ENCODE measurements at places on chromosomes 13 and 19. TPM values are rescaled to one million over a fixed set of nuclear protein-coding genes. Genes with fewer than 3 reads are reported as not detected.

GRCh38 chr13:41516166-41516565 lies 58.8 kb downstream of the RGCC start:
- no peak for DNase-seq

DNA sequence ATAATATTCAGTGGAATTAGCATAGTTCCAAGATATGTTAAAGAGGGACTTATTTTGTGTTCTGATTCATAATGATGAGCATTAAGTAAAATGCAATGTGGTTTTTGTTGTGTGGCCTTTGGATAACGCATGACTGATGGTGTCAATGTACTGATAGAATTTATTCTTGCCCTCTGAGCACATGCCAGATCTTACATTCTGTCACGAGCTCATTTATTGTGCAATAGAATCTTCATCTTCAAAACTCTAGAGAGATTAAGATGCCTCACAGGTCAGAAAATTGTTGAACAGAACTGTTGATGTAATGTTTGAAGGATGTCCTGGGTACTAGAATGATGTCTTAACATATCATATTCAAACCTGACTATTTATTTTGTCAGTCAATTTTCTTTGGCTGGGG lies 148.0 kb upstream of the HTR2A start:
- DNase-seq: no peak

DNA sequence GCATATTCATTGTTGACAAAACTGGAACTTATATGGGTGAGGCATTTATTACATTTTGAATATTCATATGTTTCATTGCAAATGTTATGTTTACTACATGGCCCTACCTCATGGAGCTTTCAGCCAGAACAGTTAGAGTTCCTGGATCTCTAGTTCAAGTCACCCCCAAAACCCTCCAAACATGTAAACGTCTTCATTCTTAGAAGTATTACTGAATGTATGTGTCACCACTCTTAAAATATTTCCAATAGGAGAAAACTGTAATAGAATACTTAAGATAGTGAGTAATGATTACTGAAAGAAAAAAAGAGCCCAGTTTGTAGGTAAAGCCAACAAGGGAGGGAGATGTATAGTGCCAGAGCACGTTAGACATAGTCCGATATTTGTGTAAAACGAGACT lies 23.5 kb downstream of the URI1 start:
- no peak for DNase-seq

GRCh38 chr13:97027162-97027554 lies 32.9 kb upstream of the OXGR1 start:
- no peak for DNase-seq

GRCh38 chr13:85462792-85463425 lies 336.3 kb downstream of the SLITRK6 start:
- DNase-seq: no peak

DNA sequence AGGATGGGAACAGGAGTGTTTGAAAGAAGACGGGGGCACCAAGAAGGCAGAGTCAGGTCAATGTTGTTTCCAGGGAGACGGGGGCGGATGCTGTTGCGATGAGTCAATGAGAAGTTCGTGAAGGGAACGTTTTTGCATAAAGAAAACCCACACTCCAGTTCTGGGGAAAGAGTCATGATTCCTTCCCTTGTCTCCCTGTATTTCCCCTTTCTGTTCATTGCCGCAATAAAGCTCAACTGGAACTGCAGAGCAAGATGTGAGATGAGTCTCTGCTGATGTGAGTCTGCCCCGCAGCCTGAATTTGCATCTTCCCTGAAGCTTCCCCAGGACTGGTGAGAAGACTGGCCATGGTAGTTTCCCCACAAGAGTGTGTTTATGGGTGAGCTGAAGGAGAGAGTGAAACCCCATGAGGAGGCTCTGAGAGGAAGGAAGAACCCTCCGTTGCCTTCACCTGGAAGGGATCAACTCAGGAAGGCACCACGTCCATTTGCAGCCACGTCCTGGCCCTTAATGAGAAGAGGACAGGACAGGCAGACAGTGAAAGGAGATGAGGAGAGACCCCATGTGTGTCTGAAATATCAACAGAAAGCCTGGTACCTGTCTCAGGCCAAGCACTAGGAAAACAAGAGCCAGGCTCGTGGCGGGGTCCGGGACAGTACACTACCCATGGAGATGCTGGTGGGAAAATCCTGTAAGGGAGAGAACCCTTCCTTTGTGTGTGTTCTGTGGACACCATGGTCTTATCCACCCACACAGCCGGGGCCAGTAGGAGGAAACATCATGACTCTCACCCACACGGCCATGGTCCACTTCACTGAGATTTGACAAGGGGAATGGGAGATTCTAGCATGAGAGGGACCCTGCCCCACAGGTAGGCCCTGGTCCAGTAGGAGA lies 13.7 kb downstream of the LILRA1 start:
- DNase-seq: no peak

DNA sequence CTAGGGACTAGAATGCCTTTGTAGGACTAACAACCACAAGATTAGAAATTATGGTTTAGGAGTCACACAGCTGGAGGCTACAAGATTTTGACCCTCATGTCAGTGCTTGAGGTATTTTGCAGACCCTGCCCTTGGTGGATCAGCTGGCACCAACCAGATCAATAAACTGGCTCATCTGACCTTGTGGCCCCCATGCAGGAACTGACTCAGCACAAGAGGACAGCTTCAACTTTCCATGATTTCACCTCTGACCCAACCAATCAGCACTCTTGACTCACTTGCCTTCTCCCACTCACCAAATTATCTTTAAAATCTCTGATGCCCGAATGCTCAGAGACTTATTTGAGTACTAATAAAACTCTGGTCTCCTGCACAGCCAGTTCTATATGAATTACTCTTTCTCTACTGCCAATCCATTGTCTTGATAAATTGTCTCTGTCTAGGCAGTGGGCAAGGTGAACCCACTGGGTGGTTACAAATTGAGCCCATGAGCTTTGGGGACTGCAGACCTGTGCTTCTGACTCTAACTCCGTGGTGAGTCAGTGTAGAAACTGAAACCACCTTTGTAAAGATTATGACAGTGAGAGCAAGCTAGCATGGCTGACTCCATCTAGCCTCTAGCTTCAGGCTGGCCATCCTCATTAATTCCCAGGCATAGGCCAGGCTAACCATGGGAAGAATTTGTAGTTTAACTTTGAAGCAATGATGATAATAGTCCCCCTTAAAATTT lies 33.9 kb upstream of the CEACAM8 start:
- no peak for DNase-seq

DNA sequence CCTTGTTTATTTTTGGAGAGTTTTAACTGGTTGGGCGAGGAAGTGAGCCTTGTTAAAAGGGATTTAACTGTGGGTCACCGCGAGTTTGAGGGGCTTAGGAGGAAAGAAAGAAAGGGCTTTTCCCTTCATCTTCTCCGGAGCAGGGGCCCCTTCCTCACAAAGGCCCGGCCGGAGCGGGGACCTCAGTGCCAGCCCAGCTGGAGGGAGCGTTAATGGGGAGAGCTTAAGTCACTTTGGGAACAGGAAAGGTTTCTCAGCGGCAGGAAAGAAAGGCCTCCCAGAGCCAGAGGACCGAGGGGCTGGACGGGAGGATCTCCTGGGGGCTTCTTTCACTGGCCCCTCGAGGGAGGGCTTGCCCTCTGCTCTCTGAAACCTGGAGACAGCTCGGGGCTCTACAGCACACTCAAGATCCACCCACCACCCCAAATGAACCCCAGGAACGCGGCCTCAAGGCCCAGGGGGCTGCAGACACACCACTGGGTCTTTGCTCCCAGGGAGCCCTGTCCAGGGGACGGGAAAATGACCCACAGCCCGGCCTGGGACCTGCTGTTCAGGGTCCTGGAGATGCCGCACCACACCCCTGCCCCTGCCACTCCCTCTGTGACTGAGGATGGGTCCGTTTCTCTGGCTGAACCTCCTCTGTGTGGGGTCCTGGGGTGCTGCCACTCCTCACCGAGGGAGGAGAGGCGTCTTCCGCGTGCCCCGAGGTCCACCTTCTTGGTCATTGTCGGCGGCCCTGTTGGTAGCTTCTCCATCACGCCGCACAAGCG lies 128.3 kb downstream of the URI1 start:
- no peak for DNase-seq

- DNase-seq: peak; percentile 100
Measured at GRCh38 chr19:49363268-49364082, at the start of gene DKKL1. TSS of gene DKKL1 (plus strand) at chr19:49363877. CDS start at chr19:49363999, 122 bp downstream.

DNA sequence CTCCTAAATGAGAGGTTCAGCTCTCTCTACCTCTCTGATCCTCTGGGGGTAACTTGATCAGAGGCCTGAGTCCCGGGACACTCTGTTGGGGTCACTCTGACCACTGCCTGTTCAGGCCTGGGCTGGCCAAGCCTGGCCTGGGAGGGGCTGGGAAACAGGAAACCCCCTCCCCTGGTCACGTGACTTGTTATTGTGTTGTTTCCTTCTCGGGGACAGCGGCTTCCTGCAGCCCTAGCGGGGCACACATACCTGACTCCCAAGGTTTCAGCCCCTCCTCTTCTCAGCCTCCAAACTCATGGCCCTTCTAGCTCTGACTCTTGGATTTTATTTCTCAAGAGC lies at the start of gene USHBP1:
Gene USHBP1, minus strand, starts transcription at position 105 of the 339 bp plus-strand sequence. CDS start 446 bp downstream, outside the sequence.
- DNase-seq: no peak

DNA sequence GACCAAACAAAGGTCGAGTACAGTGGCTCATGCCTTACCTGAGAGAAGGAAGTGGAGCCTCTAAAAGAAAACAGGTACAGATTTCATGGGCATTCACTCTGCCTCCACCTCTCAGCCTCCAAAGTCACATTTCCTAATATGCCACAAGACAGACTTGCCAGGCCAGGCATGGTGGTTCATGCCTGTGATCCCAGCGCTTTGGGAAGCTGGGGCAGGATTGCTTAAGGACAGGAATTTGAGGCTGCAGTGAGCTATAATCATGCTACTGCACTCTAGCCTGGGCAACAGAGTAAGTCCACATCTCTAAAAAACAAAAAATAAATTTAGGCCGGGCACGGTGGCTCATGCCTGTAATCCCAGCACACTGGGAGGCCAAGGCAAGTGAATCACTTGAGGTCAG lies 10.9 kb upstream of the DNMT1 start:
- DNase-seq: no peak

- DNase-seq: no peak
Measured at GRCh38 chr19:38970664-38971532, 4.6 kb downstream of the FBXO17 start.

DNA sequence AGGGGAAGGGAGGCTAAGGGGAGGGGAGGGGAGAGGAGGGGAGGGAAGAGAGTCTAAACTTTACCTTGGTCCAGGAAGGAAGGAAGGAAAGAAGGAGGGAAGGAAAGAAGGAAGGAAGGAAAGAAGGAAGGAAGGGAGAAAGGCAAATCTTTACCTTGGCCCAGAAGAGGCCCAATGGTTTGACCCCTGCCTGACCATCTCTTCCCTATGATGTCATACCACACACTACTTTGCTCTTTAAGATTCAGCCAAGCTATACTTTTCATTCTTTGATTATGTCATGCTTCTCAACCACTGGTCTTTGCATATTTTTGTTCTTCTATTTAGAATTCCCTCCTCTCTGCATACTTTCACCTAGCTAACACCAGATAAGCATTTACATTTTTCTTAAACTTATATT lies 1077.5 kb downstream of the PCDH9 start:
- no peak for DNase-seq

GRCh38 chr13:112641456-112642089 lies 48.3 kb upstream of the ATP11A start:
- no peak for DNase-seq

GRCh38 chr13:106484084-106484483 lies 51.4 kb downstream of the EFNB2 start:
- no peak for DNase-seq

- DNase-seq: no peak
Measured at GRCh38 chr19:900302-901111, 7.2 kb downstream of the RNU6-9 start.

DNA sequence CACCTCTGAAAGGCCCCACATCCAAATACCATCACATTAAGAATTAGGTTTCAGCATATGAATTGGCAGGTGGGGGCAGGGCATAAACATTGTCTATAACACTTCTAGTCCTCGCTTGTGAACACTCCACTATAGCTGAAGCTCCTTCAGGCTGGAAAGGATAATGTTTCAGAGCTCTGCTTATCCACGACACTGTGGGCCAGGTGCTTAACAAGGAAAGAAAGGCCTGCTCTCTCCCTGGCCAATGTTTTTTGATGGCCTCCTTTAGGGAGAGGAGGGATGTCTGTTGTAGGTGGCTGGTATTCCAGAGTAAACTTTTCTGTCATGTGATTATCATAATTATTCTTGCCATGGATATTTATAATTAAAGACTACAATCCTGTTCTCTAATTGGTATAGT lies 86.4 kb downstream of the CCNA1 start:
- DNase-seq: no peak

GRCh38 chr19:12938779-12939601 lies 581 bp downstream of the CALR start:
- DNase-seq: no peak

GRCh38 chr13:106477303-106477702 lies 58.2 kb downstream of the EFNB2 start:
- DNase-seq: no peak

Gene FAM98C
- total RNA-seq: 10.6 TPM

Gene SULT2A1
- not detected for total RNA-seq

Gene DCT
- total RNA-seq: 0.43 TPM

Gene PLK5
- not detected for total RNA-seq

Gene LGALS14
- total RNA-seq: not detected

Gene APOE
- total RNA-seq: 13.1 TPM

Gene OR10H1
- total RNA-seq: not detected

Gene CD22
- total RNA-seq: not detected

Gene C1QTNF9B
- total RNA-seq: not detected

Gene MCEMP1
- total RNA-seq: not detected

Gene EMC10
- total RNA-seq: 125 TPM

Gene A1BG
- 17.6 TPM for total RNA-seq

Gene ZNF628
- 15.0 TPM for total RNA-seq

Gene PNMA8A
- total RNA-seq: 29.9 TPM

Gene CTXN1
- 130 TPM for total RNA-seq

Gene ANKLE1
- 4.9 TPM for total RNA-seq

Gene NPAS1
- total RNA-seq: 1.5 TPM
